ENCODE measurements at places on chromosomes 12 and 14.

GRCh38 chr12:90038289-90038688 is 329.7 kb upstream of the ATP2B1 start:
- DNase-seq, result no peak

DNA sequence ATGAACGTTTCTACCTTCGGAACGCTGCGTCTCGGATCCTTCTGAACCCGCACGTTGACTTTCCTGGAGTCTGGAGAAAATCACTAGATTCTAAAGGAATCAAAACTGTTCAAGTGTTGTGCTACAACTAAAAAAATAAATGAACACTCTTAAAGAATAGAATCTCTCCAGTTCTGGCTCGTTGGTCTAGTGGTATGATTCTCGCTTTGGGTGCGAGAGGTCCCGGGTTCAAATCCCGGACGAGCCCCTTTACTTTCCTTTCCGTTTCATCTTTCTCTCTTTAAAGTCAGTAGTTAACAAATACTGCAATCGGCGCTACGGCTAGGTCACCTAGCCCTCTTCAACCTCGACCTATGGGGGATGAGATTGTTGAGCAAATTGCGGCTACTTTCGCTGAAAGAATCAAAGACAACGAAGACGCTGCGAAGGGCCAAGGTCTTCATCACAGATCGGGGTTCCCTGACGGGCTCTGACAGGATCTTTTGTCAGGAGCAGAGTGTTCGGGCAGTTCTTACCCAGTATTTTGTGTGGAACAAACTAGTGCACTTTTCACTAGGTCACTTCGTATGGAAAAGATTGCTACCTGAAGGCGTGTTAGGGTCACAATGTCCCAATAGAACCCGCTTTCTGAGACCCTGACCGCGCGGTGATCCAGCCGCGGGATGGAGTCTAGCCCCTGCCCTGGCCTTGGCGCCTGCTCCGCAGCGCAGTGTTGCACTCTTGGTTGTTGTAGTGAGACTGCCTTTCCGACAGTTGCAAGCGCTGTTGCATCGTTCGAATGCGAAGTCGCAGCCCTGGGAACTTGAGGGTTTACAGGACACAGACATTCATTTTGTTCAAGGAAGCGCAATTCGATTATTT is 8.4 kb downstream of the OR6S1 start:
- peak; percentile 70 for DNase-seq

GRCh38 chr12:2769866-2770533 is 24.8 kb upstream of the FKBP4 start:
- DNase-seq, result no peak

GRCh38 chr12:50162230-50162629 is 4.9 kb downstream of the CERS5 start:
- no peak for DNase-seq

DNA sequence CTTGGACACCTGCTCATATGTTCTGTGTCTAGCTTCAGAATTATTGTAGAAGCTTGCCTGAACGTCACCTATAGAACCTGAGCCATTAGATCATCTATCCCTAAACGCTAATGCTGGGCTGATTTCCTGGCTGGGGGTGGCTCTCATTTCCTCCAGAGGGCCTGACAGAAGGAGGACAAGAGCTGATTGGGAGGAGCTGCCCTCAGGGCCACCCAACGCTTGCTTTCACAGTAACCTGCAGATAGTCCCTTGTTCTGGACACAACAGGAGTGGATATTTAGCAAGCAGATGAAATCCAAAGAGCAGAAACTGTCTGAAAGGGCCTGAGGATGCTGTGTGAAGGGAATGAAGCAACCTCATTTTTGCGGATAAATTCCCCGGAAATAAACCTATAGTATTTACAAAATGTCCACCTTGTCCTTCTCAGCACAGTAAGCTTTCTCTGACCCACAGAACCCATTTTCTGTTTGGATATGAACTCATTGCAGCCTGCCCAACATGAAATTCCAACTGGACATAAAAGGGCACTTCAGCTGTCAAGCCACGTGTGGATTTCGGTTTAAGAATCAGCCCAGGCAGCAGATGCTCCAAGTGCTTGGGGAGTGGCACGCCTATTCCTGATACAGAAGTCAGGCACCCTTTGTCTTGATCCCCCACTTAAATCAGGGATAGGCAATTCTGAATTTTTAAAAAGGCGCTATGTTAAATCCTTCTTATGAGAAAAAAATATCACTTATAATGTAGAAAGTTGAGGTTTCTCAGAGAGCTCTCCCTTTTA is 32.8 kb upstream of the TUBA1C start:
- no peak for DNase-seq

DNA sequence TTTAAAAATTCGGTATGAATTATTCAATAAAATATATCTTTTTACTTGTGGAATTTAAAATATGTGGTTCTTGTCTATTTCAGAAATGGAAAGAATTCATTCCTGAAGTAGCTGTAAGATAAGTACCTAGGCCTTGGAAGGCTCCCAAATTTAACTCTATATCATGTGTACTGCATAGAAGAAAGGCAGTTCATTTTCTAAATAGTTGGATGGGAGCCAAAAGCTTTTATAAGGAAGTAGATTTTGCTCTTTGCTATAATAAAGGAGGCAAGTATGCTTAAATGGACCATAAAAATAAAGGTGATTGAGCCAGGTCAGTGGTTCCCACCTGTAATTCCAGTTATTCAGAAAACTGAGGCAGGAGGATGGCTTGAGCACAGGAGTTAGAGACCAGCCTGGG is 187.5 kb downstream of the ATXN7L3B start:
- DNase-seq, result peak; percentile 3

DNA sequence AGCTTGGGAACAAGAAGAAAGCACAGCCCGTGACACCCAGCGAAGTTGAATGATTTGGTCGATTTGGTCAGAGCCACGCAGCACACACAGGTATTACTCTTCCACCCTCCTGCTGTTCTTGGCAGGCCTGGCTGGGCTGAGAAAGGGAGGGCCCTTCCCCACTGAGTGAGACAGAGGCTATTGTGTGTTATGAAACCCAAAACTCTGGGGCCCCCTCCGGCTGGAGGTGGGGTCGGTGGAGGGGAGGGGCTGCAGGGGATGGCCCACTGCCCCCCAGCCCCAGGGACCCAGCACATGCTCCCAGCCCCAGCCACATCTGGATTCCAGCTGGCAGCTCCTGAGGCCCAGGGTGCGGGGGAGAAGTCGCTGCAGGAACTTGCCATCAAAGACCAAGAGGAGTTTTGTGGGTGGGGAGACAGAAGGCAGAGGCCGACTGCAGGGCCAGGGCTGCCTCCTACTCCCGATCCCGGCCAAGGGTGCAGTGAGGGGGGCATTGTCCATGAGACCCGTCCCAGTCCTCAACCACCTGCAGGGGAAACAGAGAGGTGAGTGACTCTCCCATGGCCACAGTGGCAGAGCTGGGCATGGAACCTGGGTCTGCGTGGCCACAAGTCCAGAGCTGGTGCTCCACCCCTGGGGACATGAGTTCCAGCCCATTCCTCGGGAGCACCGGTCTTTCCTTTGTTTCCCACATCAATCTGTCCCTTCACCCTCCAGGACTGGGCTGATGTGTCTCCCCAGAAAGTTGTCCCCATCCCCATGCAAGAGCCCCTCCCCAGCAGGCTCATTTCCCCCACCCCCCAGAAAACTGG is 8.7 kb downstream of the TMEM119 start:
- DNase-seq, result peak; percentile 62

DNA sequence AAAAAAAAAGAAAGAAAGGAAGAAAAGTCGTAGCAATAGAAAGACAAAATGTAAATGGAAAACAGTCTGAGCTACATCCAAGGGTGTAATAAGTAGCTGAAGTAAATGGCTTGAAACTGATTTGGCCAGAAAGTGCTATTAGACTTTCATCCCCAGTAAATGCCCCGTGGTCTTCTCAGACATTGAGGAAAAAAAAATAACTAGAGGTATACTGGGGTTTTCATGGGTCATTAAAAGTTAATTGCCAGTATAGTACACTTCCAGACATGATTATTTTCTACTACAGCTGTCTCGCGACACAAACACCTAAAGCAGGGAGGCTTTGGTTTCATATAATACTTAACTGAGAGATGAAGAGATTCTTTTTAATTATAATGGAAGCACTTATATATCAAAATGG is 271.9 kb downstream of the CPNE8 start:
- no peak for DNase-seq

DNA sequence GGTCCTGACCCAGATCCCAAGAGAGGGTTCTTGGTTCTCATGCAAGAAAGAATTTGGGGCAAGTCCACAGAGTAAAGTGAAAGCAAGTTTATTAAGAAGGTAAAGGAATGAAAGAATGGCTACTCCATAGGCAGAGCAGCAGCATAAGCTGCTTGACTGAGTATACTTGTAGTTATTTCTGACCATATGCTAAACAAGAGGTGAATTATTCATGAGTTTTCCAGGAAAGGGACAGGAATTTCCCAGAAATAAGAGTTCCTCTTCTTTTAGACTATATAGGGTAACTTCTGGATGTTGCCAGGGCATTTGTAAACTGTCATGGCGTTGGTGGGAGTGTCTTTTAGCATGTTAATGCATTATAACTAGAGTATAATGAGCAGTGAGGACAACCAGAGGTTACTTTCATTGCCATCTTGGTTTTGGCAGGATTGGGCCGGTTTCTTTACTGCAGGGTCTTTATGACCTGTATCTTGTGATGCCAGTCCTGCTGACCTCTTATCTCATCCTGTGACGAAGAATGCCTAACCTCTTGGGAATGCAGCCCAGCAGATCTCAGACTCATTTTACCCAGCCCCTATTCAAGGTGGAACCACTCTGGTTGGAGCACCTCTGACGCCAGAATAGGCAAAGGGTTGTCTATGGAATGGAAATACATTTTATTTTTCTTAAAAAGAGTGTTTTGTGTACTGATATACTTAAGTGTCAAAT is 113.8 kb downstream of the OTOGL start:
- no peak for DNase-seq

- no peak for DNase-seq
Measured at GRCh38 chr12:4025181-4026019, 152.2 kb upstream of the PARP11 start.

- DNase-seq, result no peak
Measured at GRCh38 chr14:102568115-102568614, 24.3 kb upstream of the RCOR1 start.

DNA sequence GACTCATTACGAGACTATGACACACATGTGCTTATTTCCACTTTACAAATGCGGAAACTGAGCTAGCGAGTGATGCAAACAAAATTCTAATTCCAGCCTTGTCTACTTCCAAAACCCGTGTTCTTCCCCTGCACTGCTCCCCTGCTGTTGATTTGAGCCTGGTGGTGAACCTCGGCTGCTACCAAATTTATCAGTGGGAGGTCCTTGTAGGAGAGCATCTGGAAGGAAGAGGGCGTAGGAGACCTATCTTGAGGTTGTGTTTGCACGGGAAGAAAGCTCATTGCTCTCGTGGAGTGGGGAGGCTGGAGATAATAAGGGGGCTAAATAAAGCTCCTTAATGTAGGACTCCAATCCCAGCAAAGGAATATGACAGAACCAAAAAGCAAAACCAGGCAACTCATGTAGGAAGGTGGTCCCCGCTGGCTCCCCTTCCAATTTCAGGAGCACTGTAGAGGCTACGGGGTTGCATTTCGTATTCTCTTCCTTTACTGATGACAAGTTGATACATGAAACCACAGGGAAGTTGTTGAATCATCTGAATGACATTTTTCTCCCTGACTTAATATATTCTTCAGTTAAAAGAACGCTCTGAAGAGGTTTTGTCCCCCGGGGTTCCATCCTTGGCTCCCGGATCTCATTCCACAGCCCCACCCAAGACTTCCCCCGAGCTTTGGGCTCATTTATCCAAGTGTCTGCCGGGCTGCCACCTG is 52.6 kb downstream of the FZD10 start:
- DNase-seq, result no peak

Data from lung (tissue), 17 donors.